ENCODE measurements at places on chromosomes 7 and 10. TPM values are rescaled to one million over a fixed set of nuclear protein-coding genes. Genes with fewer than 3 reads are reported as not detected.

- no peak overlapping the region for H3K27ac ChIP-seq
- no peaks in the 10 kb centered on the region for H3K27me3 ChIP-seq
- H3K4me1 ChIP-seq = no peaks in the 10 kb centered on the region
- H3K36me3 ChIP-seq = peaks cover 56% of the 10 kb centered on the region
- DNase-seq = no peak
- H3K4me3 ChIP-seq = no peak overlapping the region
These were observed 2.9 kb downstream of the PCBD1 start for GRCh38 chr10:70885481-70885880.

The GDF2 gene
- not detected for total RNA-seq

DNA sequence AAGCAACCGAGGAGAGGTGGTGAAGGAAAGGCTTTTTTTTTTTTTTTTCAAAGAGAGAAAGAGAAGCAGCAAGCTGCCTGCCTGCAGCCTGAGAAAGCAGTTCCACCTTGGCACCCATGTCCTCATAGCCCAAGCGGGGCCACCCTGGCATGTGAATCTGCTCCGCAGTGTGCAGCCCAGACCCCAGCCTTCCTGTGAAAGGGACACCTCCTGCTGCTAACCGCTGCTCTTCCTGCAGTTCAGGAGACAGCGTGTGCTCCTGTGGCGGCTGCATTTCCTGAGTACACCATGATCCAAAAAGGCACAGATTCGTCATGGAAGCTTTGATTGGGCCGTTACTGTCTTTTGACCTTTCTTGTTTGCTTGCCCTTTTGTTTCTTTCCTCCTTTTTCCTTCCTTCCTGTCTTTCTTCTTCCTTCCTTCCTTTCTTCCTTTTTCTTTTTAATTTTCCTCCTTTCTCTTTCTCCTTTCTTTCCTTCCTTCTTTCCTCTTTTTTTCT, 38.1 kb downstream of the IKZF1 start:
- H3K27ac ChIP-seq = no peak overlapping the region
- H3K4me3 ChIP-seq = no peak overlapping the region

DNA sequence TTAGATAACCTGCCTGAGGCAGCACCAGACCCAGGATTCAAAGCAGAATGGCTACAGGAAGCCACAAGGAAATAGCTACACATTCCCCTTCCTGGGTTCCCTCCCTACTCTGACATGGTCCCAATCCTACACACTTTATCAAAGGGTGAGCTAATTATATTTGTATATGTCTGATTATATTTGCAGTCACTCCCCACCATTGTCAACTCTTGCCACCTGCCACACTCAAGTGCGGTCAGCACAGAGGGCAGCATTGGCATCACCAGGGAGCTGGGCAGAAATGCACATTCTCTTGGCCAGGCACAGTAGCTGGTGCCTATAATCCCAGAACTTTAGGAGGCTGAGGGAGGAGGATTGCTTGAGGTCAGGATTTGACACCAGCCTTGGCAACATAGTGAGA, 114.1 kb upstream of the PDLIM1 start:
- H3K27ac ChIP-seq = no peak overlapping the region
- peaks cover 24% of the 10 kb centered on the region for H3K4me1 ChIP-seq
- no peaks in the 10 kb centered on the region for H3K27me3 ChIP-seq
- no peak for DNase-seq
- H3K4me3 ChIP-seq = no peak overlapping the region
- no peaks in the 10 kb centered on the region for H3K36me3 ChIP-seq

GRCh38 chr7:122383934-122384333, 79.4 kb upstream of the FEZF1 start:
- no peaks in the 10 kb centered on the region for H3K27me3 ChIP-seq
- H3K27ac ChIP-seq = no peak overlapping the region
- no peaks in the 10 kb centered on the region for H3K4me1 ChIP-seq
- no peak for DNase-seq
- H3K36me3 ChIP-seq = no peaks in the 10 kb centered on the region

The TMEM229A gene
- not detected for total RNA-seq

The TSPAN12 gene
- 14.6 TPM for total RNA-seq

- H3K4me1 ChIP-seq = no peaks in the 10 kb centered on the region
- H3K36me3 ChIP-seq = no peaks in the 10 kb centered on the region
- no peak overlapping the region for H3K27ac ChIP-seq
- no peak for DNase-seq
These were observed 132.4 kb upstream of the FOXK1 start for GRCh38 chr7:4549681-4550080.

The TDRD1 gene
- total RNA-seq = not detected

- no peak overlapping the region for H3K27ac ChIP-seq
- H3K27me3 ChIP-seq = peaks cover 65% of the 10 kb centered on the region
- H3K36me3 ChIP-seq = peaks cover 15% of the 10 kb centered on the region
- no peaks in the 10 kb centered on the region for H3K4me1 ChIP-seq
These were observed 1.8 kb downstream of the PRKCQ start for GRCh38 chr10:6578251-6578771.

The OPN1SW gene
- not detected for total RNA-seq

The CXCL12 gene
- not detected for total RNA-seq

DNA sequence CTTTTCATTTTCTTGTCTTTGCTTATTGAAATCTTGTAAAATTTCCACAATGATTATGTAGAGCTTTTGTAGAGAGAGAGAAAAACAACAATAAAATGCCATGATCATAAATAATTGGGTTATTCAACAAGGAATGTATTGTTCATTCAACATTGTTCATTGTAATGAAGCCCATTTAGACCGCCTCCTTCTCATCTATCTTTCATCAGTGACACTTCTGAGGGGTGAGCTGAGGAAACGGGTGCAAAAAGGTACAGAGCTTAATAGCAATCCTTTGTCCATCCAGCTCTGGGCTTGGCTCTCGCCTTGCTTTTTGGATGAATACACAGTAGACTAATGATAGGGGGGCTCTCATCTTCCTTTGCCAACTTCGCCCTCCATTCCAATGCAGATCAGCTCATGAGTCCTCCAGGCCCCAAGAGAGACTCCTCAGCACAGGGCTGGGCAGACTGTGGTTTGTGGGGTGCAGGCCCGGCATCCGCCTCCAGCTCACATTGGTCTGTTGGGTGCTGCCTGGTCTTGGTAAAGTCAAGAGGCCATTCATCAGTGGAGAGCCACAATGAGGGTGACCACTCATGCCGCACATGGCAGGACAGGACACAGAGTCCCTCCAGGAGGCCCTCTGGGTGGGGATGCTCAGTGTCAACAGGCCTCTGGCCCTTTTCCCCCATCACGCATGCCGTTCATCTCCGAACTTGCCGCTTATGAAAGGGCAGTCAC, 17.9 kb upstream of the PPA1 start:
- no peak overlapping the region for H3K27ac ChIP-seq
- H3K4me3 ChIP-seq = no peak overlapping the region

GRCh38 chr7:47423196-47423595, 158.7 kb downstream of the TNS3 start:
- H3K4me3 ChIP-seq = no peak overlapping the region
- H3K4me1 ChIP-seq = no peaks in the 10 kb centered on the region
- H3K27ac ChIP-seq = no peak overlapping the region
- DNase-seq = no peak

The NRCAM gene
- total RNA-seq = 15.0 TPM

DNA sequence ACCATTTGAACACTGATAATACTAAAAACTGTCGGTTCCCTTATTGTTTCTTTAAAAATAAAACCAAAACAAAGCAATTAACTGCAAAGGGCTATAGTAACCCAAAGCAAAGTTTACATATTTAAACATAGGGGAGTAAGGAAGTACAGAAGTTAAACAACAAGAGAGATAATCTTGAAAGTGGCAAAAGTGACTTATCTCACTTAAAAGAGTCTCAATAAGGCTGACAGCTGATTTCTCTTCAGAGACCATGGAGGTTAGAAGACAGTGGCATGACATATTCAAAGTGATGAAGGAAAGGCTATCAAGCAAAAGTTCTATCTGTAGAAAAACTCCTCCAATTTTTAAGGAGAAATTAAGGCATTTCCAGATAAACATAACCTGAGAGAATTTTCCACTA, 233.5 kb upstream of the HDAC9 start:
- no peak for DNase-seq
- no peak overlapping the region for H3K27ac ChIP-seq
- H3K36me3 ChIP-seq = no peaks in the 10 kb centered on the region
- H3K4me1 ChIP-seq = no peaks in the 10 kb centered on the region
- H3K27me3 ChIP-seq = no peaks in the 10 kb centered on the region
- H3K4me3 ChIP-seq = no peak overlapping the region

- H3K36me3 ChIP-seq = no peaks in the 10 kb centered on the region
- no peak overlapping the region for H3K4me3 ChIP-seq
- DNase-seq = no peak
- no peaks in the 10 kb centered on the region for H3K4me1 ChIP-seq
These were observed 164.6 kb downstream of the GRK5 start for GRCh38 chr10:119371704-119372663.

DNA sequence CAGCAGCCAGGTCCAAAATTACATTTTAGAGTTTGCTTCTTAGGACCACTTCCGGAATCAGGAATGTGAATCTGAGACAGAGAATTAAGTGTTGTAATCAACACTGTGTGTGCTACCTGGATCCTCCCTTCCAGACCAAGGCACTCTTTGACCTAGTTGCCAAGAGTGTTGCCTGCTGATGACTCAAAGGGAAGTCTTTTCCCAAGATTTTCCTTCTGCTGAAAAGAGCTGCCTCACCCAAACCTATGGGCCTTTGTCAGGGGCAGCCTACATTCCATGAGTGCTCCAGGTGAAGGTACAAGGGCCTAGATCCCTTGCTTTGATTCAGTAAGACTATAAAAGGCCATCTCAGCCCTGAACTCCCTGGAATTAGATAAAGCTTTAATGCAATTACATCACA, 712.5 kb upstream of the ANKRD30A start:
- no peak overlapping the region for H3K27ac ChIP-seq
- no peaks in the 10 kb centered on the region for H3K36me3 ChIP-seq
- no peak for DNase-seq

DNA sequence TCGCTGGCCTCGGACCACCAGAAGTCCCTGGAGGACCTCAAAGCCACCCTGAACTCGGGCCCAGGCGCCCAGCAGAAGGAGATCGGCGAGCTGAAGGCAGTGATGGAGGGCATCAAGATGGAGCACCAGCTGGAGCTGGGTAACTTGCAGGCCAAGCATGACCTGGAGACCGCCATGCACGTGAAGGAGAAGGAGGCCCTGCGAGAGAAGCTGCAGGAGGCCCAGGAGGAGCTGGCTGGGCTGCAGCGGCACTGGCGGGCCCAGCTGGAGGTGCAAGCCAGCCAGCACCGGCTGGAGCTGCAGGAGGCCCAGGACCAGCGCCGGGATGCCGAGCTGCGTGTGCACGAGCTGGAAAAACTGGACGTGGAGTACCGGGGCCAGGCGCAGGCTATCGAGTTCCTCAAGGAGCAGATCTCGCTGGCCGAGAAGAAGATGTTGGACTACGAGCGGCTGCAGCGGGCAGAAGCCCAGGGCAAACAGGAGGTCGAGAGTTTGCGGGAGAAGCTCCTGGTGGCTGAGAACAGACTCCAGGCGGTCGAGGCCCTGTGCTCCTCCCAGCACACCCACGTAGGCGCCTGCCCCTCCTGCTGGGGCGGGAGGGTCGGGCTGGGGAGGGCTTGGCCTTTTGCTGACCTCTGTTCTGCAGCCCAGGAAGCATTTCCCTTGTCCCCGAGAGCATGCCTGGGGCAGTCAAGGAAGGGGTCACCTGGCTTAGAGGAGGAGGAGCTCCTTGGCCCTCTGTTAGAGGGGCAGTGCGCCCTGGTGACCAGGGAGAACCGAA, 77.3 kb upstream of the GTF2IRD1 start:
- no peak overlapping the region for H3K27ac ChIP-seq
- peaks cover 18% of the 10 kb centered on the region for H3K36me3 ChIP-seq
- DNase-seq = no peak
- no peaks in the 10 kb centered on the region for H3K27me3 ChIP-seq

DNA sequence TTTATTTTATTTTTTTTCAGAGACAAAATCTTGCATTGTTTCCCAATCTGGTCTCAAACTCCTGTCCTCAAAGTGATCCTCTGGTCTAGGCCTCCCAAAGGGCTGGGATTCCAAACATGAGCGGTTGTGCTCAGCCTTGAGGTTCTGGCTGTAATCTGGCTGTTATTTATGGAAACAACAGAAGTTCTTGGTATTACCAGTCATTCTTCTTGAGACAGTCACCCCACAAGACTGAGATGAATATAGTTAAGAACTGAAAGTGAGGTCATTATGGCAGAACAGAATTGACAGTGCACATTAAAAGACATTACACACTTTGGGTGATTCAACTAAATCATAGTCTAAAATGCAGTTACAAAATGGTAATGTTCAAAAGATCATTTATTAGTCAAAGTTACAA, 719.5 kb downstream of the ZWINT start:
- no peaks in the 10 kb centered on the region for H3K4me1 ChIP-seq
- no peak overlapping the region for H3K27ac ChIP-seq
- no peaks in the 10 kb centered on the region for H3K36me3 ChIP-seq
- no peak for DNase-seq
- H3K27me3 ChIP-seq = no peaks in the 10 kb centered on the region
- no peak overlapping the region for H3K4me3 ChIP-seq

The VAX1 gene
- not detected for total RNA-seq

- no peaks in the 10 kb centered on the region for H3K4me1 ChIP-seq
- H3K27ac ChIP-seq = no peak overlapping the region
- H3K4me3 ChIP-seq = no peak overlapping the region
- DNase-seq = no peak
These were observed 198.3 kb upstream of the DKK1 start for GRCh38 chr10:52115823-52116222.

GRCh38 chr7:98387131-98387530, 13.8 kb downstream of the BAIAP2L1 start:
- H3K27me3 ChIP-seq = no peaks in the 10 kb centered on the region
- DNase-seq = no peak
- H3K27ac ChIP-seq = no peak overlapping the region
- no peaks in the 10 kb centered on the region for H3K4me1 ChIP-seq
- H3K4me3 ChIP-seq = no peak overlapping the region
- H3K36me3 ChIP-seq = peaks cover 17% of the 10 kb centered on the region

DNA sequence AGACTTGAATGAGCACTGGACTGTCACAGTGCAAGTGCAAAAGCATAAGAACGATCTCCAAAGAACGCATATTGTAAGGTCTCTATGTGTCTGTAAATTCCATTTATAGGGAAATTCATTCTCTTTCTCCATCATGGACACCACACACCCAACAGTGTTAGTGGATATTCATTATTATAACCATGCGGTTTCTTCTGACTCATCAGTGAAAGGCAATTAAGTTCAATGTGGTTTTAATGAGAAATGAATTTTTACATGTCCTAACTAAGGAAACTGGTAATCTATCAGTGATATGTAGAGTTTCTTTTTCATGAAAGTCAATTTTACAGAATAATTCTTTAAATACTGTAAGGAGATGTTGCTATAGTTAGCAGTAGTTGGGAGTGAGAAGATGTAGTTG, 25.9 kb downstream of the GIMAP8 start:
- no peaks in the 10 kb centered on the region for H3K4me1 ChIP-seq
- H3K4me3 ChIP-seq = no peak overlapping the region
- H3K27ac ChIP-seq = no peak overlapping the region
- H3K27me3 ChIP-seq = peaks cover 55% of the 10 kb centered on the region
- DNase-seq = no peak
- no peaks in the 10 kb centered on the region for H3K36me3 ChIP-seq

DNA sequence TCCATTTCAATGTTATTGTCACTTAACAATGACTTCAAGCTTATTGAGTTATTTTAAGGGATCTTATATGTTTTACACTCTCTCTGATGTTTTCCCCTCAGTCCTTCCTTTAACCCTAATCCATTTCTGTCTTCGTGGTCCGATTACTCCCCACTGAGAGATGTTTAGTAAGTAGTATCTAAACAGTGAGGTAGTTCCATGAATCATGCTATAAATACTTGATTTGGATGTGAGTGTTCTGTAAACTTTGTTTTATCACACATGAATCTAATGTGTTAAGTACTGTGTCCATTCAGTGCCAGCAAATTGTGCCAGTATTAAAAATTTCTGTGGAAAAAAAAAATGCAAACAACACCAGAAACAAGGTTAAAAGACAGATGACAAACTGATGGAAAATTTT, 18.6 kb downstream of the RPP30 start:
- no peak overlapping the region for H3K4me3 ChIP-seq
- no peak overlapping the region for H3K27ac ChIP-seq
- no peaks in the 10 kb centered on the region for H3K4me1 ChIP-seq
- H3K27me3 ChIP-seq = no peaks in the 10 kb centered on the region
